OCI-LY7 (cell line): ENCODE measurements at places on chromosomes 1 and 21.

- DNase-seq: peak; percentile 85
Observed at GRCh38 chr1:31848381-31848897, 32.6 kb upstream of the SPOCD1 start.

DNA sequence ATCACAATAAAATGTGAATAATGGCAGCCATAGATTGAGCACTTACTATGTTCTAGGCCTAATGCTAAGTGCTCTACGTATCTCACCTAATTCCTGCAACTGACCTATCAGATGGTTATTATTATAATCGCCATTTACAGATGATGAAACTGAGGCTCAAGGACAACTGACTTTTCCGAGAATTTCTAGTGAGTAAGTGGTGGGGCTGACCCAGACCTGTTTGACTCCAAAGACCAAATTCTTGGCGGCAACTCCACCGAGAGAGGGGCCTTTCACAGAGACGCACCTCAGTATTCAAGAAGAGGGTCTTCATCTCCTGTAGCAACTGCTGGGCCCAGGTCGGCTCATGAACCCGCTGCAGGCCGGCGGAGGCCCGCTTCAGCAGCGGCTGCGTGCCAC, 573 bp downstream of the TMEM234 start:
- DNase-seq: no peak

GRCh38 chr1:11985851-11986250, 5.6 kb downstream of the MFN2 start:
- no peak for DNase-seq

DNA sequence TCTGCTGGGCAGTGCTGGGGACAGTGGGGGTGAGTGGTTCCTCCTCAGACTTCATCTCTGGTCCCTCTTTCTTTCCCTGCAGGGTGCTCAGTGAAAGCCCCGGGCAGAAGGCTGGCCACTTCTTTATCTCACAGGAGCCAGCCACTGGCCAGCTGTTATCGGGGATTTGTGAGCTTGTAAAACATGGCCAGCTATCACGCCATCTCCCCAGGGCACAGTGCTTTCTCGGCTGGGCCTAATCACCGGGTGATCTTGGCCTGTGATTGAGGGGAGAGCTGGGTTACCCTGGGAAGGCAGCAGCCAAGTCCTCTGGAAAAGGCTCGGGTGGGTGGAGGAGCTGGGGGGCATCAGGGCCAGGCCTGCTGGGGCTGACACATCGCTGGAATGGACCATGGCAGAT, 83.0 kb downstream of the IGSF21 start:
- no peak for DNase-seq

GRCh38 chr1:27527890-27528817, 38.2 kb upstream of the WASF2 start:
- peak; percentile 75 for DNase-seq

DNA sequence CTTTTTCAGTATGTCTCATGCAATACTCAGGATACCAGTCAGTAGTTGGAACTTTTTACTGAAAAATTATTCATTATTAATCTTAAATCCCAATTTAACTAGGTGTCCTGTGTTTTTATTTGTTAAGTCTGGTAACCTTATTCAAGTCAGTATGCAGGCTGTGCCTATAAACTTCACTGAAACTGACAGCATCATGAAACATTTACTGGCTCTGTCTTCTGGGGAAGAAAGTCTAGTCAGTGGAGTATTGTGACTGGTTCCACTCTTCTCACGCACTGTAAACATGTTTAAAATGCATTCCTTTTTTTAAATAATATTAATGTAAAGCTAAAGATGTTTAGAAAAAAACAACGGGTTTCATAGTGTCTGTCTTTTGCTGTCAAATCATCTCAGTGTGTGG, 739.7 kb downstream of the LTN1 start:
- DNase-seq: no peak

- DNase-seq: no peak
Observed at GRCh38 chr1:168627370-168627769, 51.0 kb downstream of the XCL1 start.

- DNase-seq: no peak
Observed at GRCh38 chr1:239361403-239361802, 25.0 kb upstream of the CHRM3 start.

GRCh38 chr1:158422212-158422611, 3.8 kb downstream of the OR10K2 start:
- no peak for DNase-seq

DNA sequence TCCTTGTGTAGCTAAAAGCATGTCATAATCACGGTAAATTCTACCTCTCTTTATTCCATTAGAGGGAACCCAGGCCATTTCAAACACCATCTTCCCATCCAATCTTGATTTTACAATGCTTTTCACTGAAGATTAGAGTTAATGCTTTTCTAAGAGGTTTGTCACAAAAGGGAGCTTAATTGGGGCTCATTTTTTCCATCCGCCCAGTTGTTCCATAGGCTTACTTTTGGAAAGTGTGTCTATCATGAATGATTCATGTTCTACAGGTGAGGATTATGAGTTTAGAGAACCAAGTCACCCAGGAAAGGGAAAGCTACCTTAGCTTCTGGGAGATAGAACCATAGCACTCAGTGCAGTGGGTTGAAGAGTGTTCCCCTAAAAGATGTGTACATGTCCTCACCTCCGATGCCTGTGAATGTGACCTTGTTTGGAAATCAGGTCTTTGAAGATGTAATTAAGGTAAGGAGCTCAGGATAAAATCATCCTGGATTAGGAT, 286.9 kb upstream of the RUNX1 start:
- DNase-seq: no peak

GRCh38 chr1:247334378-247335133, 2.9 kb upstream of the ZNF496 start:
- no peak for DNase-seq

DNA sequence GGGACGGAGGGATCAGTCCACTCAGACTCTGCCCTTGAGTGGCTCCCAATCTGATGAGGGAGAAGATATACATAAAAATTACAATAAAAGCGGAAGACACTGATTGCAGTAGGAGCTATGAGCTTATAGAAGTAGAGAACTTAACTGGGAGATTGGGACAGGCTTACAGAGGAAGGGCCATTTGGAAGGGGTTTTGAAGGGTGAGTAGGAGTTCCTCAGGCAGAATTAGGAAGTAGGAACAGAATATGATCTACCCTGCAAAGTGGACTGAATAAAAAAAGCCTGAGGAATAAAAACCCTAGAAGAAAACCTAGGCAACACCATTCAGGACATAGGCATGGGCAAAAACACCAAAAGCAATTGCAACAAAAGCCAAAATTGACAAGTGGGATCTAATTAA, 9.2 kb upstream of the WASF2 start:
- no peak for DNase-seq

DNA sequence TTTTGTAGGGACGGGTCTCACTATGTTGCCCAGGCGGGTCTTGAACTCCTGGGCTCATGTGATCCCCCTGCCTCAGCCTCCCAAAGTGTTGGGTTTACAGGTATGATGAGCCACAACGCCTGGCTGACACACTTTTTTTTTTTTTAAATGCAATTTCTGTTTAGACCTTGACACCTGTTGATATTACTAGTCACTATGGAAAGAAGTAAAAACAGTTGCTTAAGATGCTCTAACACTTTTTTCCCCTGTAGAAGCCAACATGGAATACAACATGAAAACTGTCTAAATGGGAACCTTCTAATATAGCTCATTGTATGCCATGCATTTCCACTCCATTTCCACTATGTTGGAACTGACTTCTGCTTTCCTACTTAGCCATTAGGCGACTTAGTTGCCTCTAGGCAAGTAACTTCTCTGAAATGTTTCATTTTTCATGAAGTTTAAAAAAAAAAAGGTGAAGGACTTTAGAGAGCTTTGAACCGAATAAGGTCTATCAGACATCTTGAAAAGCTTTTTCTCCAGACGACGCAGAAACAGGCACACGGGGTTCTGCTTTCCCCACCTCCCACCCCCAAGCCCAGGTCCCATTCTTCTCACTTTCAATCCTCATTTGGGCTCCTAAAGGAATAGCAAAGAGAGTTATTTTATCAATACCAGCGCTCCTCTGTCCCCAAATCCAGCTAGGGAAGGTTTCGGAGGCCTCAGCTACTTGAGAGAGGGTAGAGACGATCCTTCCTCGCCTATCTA, 648 bp upstream of the DR1 start:
- DNase-seq: peak; percentile 44

DNA sequence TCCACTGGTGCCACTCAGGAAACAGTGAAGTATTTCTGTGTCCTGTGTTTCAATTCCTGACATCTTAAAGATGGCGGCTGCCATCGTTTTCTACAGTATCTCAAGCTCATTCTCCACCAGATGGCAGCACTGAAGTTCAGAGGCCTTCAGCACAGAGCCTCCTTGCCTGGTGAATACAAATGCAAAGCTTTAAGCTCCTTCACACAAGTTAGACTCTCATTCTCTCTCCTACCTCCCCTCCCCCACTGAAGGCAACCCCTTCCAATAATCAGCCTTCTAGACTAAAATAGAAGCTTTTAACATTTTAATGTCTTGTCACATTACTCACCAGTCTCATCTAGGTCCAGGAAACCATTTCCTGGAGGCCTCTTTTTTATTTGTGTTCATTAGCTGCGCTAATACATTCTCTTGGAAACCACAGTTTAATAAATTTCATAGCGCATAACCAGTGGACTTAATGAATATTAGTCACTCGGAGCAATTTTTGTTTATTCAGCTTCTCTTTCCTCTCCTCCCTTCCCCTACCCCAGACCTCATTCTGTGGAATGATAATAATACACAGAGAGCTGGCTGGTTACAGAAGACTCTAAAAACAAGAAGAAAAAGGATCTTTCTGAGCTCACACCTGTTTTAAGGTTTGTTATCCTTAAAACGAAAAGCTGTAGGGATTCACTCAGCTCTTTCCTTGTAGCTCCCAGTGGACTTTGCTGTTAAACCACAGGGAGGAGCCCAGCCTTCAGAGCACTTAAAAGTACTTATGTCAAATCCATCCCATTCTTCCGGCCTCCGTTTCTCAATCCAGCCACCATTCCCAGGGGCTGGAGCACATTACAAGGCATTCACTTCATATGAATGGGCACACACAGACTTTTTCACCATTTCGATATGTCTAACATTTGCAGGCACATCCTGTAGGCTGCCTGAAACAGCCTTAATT, 384.9 kb downstream of the HLX start:
- DNase-seq: peak; percentile 66

- no peak for DNase-seq
Observed at GRCh38 chr1:8777867-8778266, 39.6 kb downstream of the RERE start.

DNA sequence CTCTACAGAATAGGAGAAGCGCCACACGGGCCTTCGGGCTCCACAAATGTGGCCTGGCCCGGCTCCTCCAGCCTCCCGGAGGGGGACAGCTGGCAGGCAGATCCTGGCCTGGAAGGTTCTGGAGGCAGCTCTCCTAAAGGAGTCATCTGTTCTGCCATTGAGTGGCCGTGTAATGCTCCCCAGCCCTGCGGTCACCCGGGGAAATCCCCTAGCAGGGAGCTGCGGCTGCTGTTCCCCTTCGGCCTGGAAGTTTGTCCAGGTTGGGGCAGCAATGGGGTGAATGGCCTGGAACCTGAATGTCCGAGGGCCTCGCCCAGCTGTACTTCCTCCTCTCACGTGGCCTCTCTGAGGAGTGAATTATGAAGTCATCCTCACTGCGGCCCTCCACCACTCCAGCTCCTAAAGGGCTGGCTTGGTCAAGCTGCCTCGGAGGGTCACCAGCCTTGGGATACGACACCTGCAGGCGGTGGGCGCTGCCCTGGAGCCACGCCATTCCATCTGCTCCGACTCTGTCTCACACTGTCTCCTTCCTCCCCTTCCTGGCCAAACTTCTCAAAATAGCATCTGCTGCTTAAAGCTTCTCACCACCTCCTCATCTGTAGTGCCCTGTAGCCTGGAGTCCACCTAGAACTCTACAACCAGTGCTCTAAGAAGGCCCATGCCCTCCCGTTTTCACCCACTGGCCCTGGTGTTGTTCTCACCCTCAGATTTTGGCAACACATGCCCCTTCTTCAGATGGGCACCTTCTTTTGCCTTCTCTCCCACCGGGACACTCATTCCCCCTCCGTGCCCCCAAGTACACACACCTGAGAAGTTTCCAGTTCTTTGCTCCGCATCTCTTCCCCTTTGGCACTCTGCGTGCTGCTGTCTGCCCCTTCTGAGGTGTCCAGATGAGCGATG, 54.4 kb upstream of the TMPRSS2 start:
- DNase-seq: no peak

DNA sequence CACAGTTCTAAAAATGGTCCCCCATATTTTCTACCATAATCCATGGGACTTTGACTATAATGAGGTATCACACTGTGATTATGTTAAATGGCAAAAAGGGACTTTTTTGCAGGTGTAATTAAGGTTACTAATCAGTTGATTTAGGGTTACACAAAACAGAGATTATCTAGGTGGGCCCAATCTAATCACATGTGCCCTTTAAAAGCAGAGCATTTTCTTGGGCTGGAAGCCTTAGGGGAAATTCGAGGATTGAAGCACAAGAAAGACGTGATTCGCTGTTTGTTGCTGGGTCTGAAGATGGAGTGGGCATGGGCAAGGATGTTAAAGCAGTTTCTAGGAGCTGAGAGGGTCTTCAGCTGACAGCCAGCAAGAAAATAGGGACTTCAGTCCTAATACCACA, 13.4 kb downstream of the RAVER2 start:
- DNase-seq: no peak

DNA sequence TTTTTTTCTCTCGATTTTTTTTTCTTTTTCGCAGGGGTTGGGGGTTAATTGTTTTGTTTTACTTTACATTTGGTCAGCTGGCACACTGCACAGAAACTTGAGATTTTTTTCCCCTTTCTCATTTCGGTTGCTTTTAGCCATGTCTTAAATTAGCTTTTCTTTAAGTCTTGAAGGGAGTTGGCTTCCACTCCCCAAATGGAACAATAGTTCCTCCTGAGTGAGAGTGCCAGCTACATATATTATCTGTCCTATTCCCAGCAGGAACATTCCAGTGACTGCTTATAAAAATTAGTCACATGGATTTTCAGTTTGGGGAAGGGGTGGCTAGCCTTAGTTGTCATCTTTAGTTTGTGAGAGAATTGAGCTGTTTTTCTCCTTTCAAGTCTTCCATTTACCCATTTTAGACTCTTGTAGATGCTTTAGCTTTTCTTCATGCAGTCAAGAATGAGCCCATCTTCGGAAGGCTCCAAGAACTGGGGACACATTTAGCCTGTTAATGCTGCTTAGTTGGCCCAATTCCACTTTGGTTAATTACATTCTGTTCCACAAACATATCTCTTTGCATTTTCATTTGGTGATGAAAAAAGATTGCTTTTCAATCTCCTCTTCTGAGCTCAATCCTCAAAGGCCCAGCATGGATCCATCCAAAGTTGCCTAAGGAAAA, 510.1 kb upstream of the CXADR start:
- DNase-seq: no peak
